B cell (primary cell): ENCODE measurements at places on chromosomes 12 and 14.

GRCh38 chr14:49058511-49058910 lies 527.7 kb downstream of the RPS29 start:
- no peak for DNase-seq

DNA sequence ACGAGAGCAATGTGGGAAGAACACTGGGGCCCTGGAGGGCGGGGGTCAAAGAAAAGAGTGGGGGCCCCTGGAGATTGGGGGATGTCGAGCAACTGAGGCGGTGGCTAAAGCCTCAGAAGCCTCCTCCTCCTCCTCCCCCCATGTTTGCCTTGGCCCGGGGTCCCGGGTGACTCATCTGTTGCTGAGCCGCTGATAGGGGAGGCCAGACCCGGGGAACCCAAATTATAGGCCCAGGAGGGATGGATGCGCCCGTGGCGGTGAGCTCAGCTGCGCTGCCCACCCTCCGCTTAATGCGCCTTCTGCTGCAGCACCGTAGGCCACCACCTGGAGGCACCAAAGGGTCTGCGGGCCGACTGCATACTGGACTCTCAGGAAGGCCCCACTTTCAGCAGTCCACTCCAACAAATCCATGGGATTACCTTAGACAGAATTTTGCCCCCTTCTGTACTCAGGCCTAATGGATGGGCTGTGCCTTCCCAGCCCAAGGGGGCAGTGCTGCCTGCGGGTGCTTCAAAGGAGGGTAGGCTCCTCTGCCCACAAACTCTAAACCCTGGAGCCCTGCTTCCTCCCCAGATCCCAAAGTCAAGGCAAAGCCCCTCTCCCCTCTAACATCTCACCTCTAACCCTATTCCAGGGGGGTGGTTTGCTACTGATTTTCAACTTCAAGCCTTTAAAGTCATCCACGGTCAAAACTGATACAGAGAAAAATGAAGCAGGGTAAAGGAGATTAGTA lies 2.6 kb upstream of the WNT10B start:
- peak; percentile 56 for DNase-seq

DNA sequence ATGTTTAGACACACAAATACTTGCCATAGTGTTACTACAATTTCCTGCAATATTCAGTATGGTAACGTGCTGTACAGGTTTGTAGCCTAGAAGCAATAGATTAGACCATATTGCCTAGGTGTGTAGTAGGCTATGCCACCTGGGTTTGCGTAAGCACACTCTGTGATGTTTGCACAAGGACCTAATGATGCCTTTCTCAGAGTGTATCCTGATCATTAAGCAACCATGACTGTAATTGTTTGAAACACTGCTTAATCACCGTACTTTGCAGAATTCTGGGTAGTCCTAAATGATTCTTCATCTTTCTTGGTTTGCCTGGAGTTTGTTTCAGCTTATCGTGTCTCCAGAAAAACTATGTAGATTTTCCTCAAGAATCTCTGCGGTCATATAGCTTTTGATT lies 11.2 kb upstream of the TCP11L2 start:
- no peak for DNase-seq

DNA sequence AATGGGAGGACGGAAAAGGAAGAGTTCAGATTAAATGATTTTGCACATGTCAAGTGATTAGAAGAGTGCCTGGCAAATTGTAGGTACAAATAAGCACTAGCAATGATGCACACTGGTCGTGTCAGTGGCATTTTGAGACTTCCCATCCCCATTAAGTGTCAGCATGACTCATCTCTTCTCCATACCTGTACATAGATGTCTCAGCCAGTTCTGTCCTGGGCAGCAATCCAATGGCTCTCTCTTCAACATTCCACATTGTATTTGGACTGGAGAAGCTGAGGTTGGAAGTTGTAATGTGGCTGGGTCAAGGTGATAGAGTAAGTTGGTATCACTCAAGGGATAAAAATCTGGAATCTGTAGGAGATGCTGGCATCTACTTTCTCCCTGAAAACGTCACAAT lies 742.7 kb downstream of the VRK1 start:
- DNase-seq, result no peak

DNA sequence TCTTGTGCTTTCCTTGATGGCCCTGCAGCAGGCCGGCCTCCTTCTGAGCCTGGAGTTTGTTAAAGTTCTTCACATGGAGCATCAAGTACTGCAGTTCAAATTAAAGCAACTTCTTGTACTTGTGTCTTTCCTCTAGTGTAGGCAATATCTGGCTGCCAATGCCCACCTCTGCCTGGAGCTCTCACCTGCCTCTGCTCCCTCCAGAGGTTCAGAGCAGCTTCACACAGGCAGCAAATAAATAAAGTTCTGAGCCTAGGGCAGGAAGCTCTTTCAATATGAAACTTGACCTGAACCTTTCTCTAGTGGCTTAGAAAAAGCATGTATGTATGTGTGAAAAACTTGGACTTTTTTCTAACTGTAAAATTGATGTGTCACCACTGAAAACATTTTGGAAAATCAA lies 65.9 kb downstream of the ITPR2 start:
- DNase-seq, result no peak

DNA sequence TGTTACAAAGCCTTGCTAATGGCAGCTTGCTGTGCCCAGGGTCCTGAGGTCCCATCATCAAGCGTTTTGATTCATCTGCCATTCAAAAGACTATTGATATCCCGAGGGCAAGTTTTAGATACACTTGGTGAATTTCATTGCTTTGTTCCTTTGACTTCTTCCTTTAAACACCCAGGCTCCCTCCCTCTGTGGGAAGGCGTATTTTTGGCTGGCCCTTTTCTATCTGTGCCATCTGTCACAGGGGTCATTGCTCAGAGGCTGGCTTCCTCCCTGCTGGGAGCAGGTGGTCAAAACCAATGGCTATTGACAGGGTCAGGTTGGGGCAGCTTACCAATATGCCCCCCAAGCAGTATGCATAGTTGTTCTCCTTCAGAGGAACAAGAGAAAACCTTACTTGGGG lies 40.0 kb downstream of the SCN8A start:
- no peak for DNase-seq

DNA sequence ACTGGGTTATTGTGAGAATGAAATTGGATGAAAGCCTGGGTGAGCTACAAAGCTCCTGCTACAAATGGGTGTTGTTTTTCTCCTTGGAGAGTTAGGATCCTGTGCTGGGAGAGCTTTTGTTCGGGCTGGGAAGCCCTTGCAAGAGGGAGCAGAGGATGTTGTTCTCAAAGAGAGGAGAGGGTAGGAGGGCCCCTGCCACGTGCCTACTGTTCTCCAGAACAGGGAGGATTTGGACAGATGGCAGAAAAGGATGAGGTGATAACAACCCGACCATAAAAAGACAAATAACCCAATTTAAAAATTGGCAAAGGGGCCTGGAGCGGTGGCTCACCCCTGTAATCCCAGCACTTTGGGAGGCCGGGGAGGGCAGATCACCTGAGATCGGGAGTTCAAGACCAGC lies 68.8 kb downstream of the GALNT16 start:
- no peak for DNase-seq

DNA sequence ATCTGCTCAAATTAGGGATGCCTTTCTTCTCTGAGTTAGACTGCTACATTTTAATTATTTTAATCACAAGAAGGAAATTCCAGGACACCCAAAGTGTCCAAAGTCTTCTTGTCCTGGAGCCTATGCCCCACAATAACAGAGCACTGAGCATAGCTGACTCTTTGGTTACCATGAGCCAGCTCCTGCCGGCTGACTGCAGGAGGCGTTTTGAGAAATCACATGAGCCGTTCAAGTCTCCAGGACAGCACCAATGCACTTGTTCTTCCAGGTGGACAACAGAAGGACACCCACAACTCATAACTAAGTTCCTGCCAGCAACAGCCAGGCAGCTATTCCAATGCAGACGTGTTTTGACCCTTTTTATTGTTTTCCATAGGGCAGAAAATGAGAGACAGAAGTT lies 46.0 kb upstream of the SRSF5 start:
- DNase-seq, result no peak

- DNase-seq, result no peak
Measured at GRCh38 chr14:100149851-100150611, 9.4 kb downstream of the DEGS2 start.

- no peak for DNase-seq
Measured at GRCh38 chr12:18422871-18423270, 161.6 kb downstream of the PIK3C2G start.

DNA sequence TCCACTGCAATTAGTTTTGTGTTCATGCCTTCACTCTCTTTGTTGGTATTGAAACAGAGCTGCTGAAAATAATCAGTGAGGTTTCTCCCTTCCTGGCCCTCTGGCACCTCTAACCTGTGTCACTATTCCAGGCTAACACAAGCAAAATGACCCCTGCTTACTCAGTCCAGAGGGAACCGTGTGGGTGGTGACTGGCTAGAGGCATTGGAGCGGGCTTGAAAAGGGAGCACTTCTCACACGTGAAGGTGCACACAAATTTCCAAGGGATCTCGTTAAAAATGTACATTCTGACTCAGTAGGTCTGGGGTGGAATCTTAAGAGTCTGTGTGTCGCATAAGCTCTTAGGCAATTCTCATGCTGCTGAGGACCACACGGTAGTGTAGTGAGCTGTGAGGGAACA lies 1.3 kb upstream of the SLC24A4 start:
- DNase-seq, result no peak

DNA sequence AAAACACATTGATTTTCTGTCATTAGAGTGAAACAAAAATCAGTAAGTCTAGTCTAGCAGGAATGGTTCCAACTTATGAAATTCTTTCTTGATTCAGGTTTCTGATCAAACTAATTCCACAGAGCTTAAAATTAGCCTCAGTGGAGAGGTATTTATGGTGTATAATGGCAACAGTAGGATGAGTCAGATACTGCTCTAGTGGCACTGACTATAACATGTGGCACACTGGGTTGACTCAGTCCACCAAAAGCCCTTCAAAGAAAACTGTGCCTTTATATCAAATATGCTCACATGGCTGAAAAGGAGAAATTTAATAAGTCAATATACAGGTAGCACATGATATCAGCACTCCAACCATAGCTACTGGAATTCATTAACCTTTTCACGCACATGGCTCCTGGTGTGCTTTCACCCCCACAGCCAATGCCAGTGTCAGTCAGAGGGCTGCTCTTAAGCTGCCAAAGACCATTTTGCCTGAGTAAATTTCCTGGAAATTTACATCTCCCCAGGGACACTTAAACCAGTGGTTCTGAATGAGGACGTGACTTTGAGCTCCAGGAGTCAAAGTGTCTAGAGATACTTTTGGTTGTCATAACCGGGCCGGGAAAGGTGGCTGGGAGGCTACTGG lies 21.7 kb upstream of the CATSPERB start:
- no peak for DNase-seq

- peak; percentile 74 for DNase-seq
Measured at GRCh38 chr14:103808403-103809001, 38.9 kb downstream of the PPP1R13B start.

DNA sequence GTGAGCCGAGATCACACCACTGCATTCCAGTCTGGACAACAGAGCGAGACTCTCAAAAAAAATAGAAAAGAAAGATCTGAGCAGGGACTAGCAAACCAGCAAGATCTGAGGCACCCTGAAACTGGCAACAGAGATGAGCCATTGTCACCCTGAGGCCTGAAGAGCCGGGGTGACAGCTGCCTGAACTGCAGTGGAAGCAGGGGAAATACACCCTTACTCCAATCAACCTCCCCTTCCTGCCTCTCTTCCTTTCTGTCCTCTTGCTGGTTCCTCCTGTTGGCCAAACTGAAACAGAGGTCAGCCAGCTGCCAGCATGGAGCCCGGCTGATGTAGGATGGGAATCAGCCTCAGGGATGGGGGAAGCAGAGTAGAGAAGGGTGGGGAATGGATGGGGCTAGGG lies 192.0 kb downstream of the CHST11 start:
- no peak for DNase-seq

DNA sequence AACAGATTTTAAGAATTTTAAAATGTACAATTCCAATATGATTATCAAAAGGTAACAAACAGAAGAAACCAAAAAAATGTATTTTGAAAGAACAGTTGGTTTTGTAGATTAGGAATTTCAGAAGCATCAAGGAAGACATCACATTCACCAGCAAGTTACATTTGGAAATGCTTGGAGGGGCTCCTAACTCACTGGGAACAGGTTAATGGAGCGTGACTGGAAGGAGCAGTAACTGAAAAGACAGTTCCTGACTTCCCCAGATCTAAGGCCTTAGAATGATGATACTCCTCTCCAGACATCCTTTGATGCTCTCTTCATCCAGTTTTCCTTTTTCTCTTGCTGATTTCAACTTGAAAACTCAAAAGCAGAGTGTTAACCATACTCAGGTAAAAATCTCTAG lies 220.0 kb upstream of the EGLN3 start:
- DNase-seq, result no peak

DNA sequence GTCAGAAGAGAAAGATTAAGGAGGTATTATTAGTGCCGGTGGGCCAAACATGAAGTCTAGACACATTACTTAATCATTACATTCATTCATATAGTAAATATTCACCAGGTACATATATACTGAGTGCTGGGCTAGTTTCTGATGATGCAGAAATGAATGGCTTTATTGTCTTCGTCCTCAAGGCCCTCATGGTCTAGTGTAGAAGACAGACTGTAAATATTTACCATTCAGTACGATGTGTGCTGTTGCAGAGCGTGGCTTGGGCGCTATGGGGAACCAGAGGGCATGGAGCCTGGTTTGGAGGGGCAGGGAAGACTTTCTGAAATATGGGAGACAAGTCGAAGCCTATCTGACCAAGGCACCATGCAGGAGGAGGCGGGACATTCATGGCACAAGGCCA lies 37.0 kb upstream of the TCL1B start:
- DNase-seq, result no peak

DNA sequence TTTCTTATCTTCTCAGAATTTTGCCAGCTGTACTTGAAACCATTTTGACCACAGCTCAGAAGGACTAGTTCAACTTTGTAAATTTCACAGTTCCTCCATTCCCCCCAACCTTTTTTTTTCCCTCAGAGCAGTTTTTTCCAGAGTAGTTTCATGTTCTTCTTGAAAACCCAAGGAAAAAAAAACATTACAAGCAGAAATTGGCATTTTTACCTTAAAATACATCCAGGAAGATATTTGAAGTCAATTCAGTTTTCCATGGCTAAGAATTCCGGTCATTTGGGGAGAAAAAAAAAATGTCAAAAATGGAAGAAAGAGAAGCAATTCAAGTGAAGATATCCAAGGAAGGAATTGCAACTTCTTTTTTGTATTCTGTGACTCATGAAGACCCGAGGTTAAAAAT lies 39.5 kb downstream of the SYNE2 start:
- DNase-seq, result no peak

GRCh38 chr12:115617391-115617790 lies 660.1 kb downstream of the MED13L start:
- DNase-seq, result no peak

DNA sequence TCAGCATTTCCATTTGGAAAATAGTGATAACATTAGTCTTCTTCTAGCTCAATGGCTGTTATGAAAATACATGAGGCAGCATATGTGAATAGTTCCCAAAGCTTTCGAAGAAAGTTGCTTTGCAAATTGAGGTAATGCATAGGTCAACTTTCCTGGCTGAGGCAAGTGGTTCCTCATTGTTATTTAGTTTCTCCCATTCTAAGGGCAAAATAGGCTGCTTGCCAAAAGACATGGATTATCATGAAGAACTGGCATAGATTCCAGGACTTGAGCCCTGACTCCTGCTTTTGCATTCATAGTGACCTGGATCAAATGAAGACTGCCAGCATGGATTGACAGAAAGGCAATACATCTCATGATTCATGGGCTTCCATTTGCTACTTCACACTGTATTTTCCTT lies 35.7 kb downstream of the LRFN5 start:
- no peak for DNase-seq

- peak; percentile 16 for DNase-seq
Measured at GRCh38 chr12:109309381-109310246, 530 bp upstream of the FOXN4 start.
